ENCODE measurements at places on chromosomes 4 and X.

DNA sequence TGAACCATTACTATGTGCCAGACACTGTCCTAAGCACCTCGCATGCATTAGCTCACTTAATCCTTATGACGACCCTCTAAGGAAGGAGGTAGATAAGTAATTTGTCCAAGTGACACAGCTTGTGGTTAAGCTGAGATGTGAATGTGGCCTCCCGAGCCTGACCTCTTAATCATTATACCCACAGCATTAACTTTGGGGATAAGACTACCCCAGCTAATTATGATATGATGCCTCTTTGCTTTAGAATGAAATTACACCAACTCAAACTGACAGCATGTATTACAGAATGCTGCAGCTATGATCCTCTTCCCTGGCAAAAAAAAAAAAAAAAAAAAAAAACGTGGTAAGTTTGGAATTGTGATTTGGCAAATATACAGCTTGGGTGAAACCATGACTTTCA, 53.5 kb downstream of the APBB2 start:
- no peak for DNase-seq

- no peak for DNase-seq
These were observed 62.4 kb upstream of the RXFP1 start for GRCh38 chr4:158459085-158459820.

DNA sequence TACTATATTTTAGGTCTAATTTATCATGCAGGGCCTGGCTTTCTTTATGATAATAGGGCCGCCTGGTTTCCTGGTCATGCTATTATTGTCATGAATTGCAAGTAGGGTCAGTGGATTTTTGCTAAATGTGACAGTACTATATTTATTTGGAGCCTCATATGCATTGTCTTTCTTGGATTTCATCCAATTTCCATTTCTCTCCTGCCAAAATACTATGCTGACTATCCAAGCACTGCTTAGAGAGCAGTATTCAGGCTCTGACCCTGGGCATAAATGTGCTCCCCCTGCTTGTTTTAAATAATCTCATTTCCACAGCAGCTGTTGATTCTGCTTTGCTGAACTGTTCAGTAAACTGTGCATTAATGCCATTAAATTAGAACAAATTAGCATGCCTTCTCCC, 269.3 kb downstream of the GPM6A start:
- DNase-seq: no peak

DNA sequence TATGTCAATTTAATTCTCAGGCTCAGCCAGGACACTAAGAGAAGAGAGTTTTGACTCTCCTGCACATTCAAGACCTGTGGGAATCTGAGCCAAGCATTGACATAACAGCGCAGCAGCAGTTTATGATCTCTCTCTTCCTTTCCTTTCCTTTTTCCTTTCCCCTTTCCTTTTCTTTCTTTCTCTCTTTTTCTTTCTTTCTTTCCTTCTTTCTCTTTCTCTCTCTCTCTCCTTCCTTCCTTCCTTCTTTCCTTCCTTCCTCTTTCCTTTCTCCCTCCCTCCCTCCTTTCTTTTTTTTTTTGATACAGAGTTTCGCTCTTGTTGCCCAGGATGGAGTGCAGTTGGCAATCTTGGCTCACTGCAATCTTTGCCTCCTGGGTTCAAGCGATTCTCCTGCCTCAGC, 21.6 kb downstream of the SAT1 start:
- DNase-seq: no peak

DNA sequence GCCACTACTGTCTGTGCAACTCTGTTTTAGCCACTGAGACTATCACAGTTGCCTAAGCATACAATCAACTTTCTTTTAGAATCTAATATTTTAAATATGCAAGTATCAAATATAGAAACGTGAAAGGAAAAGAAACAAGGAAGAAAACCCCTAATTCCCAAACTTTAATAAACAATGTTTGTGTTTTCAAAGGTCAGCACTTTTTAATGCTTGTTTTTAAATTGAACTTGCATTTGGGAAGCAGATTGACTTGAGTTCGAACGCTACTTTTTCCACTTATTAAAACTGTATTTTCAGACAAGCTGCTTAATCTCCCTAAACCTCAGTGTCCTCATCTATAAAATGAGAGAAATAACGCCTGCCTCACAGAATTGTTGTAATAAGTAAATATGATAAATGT, 185.8 kb upstream of the GPC4 start:
- no peak for DNase-seq

- DNase-seq: no peak
These were observed 510 bp downstream of the HMGB3 start for GRCh38 chrX:150983521-150984168.

GRCh38 chr4:185998791-185999190, 70.2 kb upstream of the TLR3 start:
- no peak for DNase-seq

DNA sequence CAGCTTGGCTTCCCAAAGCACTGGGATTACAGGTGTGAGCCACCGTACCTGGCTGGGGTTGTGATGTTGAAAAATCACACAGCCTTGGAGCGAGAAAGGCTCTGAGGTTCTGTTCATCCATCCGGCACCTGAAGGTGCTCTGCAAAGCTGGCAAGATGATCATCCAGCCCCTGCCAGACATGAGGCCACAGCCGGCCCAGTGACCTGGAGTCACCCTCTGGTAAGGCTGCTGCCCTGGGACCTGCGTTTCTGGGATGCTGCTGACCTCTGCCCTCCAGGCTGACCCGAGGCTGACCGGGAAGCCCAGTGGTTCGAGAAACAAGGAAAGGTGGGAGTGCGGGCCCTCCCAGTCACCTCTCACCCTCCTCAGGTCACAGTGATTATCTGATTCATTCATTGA, 13.5 kb upstream of the WFS1 start:
- no peak for DNase-seq

DNA sequence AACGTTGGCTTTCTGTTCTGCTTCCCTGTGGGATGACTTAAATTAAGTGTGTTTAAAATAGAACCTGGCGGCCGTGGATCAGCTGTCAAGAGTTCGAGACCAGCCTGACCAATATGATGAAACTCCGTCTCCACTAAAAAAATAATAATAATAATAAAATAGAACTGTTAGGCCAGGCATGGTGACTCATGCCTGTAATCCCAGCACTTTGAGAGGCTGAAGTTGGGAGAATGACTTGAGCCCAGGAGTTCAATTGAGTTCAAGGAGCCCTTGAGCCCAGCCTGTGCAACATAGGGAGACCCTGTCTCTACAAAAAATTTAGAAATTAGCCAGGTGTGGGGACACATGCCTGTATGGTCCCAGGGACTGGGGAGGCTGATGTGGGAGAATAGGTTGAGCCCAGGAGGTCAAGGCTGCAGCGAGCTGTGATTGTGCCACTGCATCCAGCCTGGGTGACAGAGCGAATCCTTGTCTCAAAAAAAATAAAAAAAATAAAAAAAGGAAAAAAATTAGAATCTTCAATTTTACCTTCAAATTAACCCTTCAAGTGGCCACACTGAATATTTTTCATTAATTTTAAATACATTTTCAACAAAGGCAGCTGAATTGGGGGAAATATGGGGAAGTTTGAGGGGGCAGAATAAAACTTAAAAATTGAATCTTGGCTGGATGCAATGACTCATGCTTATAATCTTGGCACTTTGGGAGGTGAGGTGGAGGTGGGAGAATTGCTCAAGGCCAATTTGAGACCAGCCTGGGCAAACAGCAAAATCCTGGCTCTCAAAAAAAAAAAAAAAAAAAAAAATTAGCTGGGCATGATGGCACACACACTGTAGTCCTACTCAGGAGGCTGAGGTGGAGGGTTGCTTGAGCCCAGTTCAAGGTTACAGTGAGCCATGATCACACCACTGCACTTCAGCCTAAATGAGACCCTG, 31.8 kb upstream of the HSD17B13 start:
- DNase-seq: no peak

DNA sequence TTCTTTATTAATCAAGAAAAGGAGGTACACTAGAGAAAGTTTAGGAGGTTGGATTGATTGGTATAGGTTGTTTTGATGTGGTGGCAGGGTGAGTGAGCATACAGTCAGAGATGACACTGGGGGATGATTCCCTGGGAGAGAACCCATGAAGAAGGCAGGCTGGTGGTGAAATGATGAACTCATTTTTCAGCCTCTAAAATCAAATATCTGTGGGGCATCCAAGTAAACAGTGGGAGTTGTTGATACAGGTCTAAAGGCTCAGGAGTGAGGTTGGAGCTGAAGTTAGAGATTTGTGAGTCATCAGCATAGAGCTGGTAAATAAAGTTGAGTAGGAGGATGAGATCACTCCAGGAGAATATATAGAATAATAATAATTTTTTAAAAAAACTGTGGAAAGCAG, 10.0 kb upstream of the AP1S2 start:
- DNase-seq: no peak

DNA sequence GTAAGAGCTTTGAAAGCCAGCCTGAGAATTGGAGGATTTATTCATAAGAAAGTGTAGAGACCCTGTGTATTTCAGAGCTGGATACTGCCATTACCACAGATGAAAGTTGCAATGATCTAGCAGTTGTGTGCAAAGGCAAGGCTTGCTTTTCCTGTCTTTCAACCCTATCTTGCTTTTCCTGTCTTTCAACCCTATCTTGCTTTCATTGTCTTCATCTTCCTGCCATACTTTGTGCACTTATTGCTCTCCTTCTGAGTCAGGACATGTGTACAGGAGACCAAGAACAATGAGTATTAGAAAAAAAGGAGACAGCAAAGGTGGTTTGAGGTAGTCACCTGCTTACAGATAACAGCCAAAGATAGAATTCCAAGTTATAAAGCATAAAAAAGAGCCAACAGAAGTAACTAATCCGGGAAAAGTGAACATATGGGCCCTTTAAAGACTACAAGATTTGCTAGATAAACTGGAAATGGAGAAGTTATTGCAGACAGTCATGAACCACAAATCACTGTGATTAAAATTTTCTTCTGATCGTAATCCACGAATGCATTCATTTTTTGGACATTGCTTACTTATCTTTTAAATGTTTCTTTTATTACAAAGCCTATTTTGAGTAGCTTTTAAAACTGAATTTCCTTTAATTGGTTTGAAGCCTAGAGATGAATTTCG, 17.2 kb downstream of the C1QTNF7 start:
- no peak for DNase-seq

GRCh38 chr4:40308528-40309122, 26.5 kb upstream of the CHRNA9 start:
- DNase-seq: no peak

GRCh38 chr4:18022572-18023050, 1.1 kb upstream of the LCORL start:
- DNase-seq: no peak

GRCh38 chrX:47596256-47596655, 14.0 kb downstream of the TIMP1 start:
- no peak for DNase-seq

DNA sequence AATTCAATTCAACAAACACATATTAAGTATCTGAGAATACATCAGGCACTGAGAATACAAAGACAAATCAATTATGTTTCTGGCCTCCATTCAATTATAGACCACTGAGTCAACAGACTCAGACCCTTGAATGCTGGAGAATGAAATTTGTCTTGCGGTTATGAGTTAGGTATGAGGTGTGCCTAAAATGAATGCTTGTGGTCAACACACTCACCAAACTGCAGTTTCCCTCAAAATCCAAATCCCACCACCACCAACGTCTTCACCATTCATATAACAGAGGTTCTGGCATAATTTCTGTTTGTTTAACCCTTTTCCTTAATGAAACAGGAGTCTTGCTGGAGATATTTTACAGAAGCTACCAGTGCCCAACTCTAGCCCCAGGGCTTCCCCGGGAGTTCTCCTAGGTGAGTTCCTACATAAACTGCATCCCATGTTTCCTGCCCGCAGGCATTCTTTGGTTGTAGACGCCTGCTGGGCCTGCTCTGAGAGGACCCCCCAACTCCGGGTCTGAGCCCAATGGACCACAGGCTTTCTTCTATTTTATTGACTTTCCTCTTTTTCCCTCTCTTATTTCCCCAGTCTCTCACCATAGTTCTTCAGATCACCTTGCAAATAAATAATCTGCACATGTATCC, 119.2 kb downstream of the DDX53 start:
- DNase-seq: no peak
